ENCODE measurements at places on chromosomes 7 and 10. TPM values are rescaled to one million over a fixed set of nuclear protein-coding genes. Genes with fewer than 3 reads are reported as not detected.
A peak's percentile ranks its signal among the peaks of the same experiment; 100 is the strongest.

The CLCN1 gene
- 0.09 TPM for total RNA-seq

The TAS2R5 gene
- total RNA-seq, result 0.57 TPM

DNA sequence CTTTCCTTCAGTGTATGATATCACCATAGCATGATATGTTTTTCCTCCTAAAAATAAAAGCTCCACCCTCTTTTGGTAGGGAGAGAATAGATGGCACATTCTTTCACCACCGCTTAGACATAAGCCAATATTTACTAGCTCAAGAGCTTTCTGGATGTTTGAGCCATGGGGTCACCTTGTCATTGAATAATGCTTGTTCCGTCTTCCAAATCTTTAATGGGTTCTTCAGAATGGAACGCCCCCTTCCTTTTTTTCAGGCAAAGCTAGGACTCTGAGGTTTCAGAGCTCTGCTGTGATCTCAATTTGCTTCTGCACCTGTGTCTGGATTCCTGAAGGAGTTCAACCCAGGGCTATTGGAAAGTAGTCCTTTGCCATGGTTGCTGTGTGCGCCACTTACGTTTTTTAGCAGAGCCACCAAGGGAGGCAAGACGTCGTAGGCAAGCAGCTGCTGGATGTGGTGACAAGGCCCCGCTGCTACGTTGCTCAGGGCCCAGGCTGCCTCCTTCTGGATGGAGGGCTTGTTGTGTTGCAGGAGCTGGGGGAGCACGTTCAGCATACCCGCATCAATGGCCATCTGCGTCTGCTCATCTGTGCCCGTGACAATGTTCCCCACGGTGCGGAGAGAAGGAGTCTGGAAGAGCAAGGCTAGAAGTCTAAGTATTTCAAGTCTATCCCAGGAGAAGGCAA, 23.2 kb downstream of the KPNA7 start:
- DNase-seq, result no peak

GRCh38 chr7:30148951-30149459, 14.2 kb downstream of the MTURN start:
- no peak for DNase-seq

DNA sequence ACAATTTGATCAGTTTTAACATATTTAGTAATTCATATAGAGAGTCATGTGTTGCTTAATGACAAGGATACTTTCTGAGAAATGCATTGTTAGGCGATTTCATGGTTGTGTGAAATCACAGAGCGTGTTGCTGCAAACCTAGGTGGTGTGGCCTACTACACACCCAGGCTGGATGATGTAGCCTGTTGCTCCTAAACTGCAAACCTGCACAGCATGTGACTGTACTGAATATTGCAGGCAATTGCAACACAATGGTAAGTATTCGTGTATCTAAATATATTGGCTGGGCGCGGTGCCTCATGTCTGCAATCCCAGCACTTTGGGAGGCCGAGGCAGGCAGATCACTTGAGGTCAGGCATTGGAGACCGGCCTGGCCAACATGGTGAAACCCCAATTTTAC, 73.7 kb upstream of the BAIAP2L1 start:
- no peak for DNase-seq

DNA sequence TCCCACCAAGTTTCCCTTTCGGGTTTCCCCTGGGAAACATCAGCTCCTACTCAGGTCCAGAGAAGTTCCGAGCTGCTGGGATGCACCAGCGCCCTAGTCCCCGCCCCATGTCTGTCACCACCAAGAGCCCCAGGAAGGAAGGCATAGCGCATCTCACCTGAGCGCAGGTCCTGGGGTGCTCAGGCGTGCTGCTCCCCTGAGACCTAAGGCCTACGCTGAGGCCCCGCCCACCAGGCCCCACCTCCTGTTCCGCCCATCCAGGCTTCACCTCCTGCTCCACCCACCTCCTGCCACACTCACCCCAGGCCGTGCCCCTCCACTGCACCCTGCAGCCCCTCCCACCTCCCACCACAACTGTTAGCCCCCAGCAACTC, 1.2 kb upstream of the TFR2 start:
- peak; percentile 28 for DNase-seq

DNA sequence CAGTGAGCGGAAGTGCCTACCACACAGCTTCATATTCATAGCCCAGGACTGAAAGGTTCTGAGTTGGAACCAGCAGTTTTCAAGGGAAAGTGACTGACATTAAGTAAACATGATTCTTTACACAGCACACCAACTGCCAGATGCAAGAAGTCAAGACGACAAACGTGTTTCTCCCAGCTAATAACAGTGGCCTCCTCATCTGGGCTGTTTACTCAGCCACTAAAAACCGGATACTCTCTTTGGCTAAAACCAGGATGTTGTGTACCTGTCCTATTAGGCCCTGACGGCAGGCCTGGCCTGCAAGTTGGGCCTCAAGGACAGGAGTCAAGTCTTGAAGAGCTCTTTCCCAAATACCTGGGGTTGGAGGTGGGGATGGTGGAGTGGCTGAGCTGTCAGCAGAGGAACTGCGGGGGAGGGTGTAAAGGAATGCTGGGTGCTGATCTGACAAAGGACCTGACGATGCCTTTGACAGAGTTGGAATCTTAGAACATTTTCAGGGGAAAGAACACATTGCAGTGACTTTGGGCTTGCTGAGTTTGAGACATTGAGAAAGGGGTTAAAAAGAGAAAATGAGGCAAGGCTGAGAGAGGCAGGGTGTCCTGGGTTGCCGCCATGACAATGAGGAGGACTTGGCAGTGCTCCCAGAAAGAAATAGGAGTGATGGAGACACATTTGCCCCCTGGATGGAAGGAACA, 57.7 kb downstream of the STEAP1B start:
- no peak for DNase-seq

DNA sequence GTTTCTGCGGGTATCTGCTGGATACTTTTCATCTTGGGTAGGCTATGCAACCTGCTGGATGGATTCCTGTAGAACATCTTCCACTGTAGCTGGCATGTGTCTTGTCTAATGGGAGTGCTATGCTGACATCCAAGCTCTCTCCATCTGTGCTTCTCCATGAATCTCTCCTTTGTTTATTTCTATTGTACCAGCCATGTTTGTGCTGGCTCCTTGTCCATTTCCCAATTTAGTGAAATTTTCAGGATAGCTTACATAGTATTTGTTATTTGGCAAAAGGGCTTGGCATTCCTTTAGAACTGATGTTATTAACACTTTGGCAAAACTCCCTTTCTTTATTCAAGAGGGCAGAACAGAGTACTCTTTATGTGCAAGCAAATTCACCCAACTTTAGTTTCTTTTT, 198.0 kb downstream of the CSTF2T start:
- no peak for DNase-seq

DNA sequence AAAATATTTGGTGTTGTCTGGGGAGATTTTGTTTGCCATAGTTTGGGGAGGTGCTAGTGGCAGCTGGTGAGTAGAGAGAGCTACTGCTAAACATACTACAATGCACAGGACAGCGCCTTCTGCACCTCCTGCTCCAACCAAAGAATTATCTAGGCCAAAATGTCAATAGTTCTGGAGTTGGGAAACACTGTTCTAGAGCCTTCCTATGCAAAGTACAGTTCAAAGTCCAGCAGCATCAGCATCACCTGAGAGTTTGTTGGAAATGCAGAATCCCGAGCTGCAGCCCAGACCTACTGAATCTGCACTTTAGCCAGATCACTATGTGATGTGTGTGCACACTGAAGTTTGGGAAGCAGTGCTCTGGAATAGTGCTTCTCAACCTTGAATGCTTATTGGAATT, 290.7 kb downstream of the TCF7L2 start:
- no peak for DNase-seq

GRCh38 chr10:63382066-63382465, 83.7 kb downstream of the JMJD1C start:
- DNase-seq, result no peak

DNA sequence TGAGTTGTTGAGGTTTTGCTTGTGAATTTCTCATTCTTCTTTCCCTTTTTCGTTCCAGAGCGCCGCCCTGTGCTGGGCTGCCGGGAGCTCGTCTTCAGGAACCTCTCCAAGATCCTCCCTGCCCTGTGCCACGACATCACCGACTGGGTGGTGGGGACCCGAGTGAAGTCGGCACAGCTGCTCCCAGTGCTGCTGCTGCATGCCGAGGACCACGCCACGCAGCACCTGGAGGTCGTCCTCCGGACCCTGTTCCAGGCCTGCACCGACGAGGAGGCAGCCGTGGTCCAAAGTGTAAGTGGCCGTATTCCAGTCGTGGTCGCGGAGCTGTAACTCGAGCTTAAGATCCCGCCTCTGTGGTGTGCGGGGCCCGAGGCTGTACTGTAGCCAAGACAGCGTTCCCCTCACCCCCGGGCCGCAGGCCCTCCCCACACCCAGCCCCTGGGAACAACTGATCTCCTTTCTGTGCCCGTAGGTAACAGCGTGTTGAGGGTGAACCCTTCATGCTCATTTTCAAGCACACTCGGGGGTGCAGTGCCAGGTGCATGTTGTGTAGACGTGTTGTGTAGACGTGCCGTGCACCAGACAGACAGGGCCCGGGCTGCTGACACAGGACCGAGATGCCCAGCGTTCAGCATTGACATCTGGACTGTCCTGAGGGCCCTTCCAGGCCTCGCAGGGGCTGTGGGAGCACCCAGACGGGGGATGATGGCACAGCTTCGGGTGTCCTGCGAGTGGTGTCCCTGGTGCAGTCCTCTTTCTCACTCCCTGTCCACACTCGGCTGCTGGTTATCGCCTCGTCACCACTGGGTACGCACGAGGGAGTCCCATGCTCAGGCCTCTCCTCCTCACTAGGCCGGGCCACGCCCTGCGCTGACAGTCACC, 27.7 kb upstream of the PRKAR1B start:
- DNase-seq, result no peak

- DNase-seq, result no peak
Observed at GRCh38 chr10:126350216-126350992, 37.9 kb downstream of the ADAM12 start.

DNA sequence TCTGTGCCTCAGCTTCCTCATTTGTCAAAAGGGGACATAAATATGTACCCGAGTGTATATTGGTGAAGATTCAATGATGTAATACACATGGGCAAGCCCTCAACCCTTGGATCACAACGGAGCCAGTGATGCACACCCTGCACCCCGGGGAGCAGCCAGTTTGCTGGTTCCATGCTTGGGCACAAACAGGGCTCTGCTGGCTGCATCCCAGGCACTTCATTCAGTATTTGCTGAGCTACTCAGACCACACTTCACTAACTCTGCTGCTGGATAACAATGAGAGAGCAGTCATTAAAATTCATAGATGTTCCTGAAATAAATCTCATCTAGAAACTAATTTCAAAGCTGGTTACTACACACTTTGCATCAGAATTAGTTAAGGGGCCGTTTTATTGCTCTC, 72.0 kb downstream of the SCRN1 start:
- no peak for DNase-seq

GRCh38 chr10:48518986-48519385, 85.9 kb downstream of the ARHGAP22 start:
- no peak for DNase-seq

Measured in thymus (tissue), 14 donors.